ENCODE measurements at places on chromosomes 12 and 14.

GRCh38 chr12:106123551-106124081 lies 15.1 kb downstream of the NUAK1 start:
- peak; percentile 77 for DNase-seq

- peak; percentile 9 for DNase-seq
Measured at GRCh38 chr14:104362761-104363605, 216.6 kb upstream of the C14orf180 start.

- no peak for DNase-seq
Measured at GRCh38 chr14:71625891-71626701, 306.1 kb upstream of the RGS6 start.

DNA sequence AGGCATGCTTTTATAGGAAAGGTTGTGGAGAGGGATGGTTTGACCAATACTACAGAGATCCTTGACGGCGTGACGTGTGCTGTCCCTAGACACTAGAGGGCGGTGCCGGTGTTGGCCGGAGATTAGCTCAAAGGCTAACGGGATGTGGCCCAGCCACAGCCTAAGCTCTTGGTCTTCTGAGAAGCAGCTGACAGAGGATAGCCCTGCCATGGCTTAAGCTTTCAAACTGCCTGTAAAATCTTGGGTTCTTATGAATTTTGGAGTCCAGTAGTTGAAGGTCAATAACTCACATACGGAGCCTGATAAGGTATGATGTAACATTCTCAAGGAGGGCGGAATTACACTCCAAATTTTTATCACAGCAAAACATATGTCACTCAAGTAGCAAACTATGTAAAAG lies 515.7 kb upstream of the ATXN7L3B start:
- DNase-seq = peak; percentile 34
